Nephron progenitor cell (in vitro differentiated cells): ENCODE measurements at places on chromosomes 7 and 10.

GRCh38 chr10:96764425-96765060 lies 44.2 kb upstream of the PIK3AP1 start:
- no peak for DNase-seq

DNA sequence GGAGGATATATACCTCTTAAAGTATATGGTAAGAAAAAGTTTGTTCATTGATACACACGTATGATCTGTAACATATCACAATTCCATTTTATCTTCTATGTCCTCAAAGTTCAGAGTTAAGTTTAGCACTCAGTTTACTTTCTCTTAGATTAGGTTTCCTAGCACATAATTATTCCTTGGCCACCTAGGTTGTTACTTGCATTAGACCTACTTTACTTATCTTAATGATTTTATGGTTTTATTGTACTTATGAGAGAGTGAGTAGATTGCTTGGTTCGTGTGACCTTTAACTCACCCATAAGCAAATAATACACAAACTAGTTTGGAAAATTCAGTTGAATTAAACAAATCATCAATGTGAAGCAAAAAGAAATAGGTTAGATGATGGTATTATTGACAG lies 33.9 kb upstream of the SP4 start:
- DNase-seq, result no peak

GRCh38 chr7:131932271-131932670 lies 375.8 kb upstream of the PODXL start:
- no peak for DNase-seq

GRCh38 chr10:52785418-52785817 lies 12.8 kb upstream of the MBL2 start:
- DNase-seq, result no peak

DNA sequence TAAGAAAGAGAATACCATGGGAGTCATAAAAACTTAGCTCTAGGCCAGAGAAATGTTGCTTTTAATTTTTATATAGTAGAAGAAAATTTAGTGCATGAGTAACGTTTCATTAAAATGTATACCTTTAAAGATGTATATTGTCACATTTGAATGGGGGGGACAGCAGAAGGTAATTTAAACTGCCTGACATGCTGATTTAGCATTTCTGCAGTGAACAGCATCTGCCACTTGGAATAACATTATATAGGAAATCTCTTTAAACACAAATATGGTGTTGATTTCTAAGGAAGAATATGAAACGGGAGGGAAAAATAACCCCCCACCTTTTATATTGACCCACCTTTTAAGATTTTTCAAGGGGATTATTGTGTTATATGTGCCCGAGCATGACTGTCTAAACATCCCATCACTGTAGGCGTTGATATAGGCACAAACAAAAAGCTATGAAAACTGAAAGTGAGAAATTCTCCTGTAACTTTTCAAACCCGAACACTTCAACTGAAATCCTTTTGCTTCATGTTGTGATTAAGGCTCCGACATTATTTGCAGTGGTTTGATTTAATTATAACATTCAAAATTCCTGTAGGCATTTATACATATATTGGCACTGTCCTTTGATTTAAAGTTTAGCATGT lies 244.7 kb upstream of the CELF2 start:
- DNase-seq, result no peak

GRCh38 chr10:30959836-30960210 lies 71.8 kb downstream of the ZNF438 start:
- no peak for DNase-seq

DNA sequence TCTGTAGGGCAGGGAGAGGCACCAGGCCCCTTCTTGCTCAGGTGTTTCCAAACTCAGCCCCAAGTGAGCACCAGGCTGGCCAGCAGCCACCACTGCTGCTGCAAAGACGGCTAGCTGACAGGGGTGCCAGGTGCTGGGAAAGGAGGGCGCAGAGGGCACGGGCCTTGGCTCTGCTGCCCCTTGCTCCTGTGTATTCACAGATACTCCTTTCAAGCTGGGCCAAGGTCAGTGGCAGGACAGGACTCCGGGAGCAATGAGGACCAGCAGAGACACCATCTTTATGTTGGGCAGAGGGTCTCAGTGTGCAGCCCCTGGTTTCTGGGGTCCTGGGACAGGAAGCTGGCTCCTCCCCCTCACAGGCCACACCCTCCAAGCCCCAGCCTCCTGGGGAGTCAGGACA lies 110.1 kb downstream of the SMURF1 start:
- no peak for DNase-seq
